ENCODE measurements at places on chromosomes 3 and 15. TPM values are rescaled to one million over a fixed set of nuclear protein-coding genes. Genes with fewer than 3 reads are reported as not detected.

DNA sequence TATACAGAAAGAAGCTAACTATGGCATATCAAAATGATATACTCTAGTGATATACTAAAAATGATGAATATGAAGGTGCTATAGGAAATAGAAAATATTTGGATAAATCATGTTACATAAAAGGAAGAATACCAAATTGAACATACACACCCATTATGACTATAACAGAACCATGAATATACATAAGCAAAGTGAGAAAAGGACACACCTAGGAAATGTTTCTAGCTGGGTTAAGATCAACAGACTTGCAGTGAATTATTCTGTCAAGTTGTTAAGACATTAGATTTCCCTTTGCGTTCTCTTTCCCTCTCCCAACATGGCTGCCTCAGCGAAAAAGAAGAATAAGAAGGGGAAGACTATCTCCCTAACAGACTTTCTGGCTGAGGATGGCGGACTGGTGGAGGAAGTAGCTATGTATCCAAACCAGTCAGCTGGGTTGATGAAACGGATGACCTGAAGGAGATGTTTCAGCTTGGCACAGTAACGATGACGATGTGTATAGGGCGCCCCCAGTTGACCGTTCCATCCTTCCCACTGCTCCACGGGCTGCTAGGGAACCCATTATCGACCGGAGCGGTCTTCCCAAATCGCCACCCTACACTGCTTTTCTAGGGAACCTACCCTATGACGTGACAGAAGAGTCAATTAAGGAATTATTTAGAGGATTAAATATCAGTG is 20.2 kb upstream of the PARP14 start:
- no peaks in the 10 kb centered on the region for H3K27me3 ChIP-seq
- H3K36me3 ChIP-seq: no peaks in the 10 kb centered on the region
- no peak overlapping the region for H3K27ac ChIP-seq

DNA sequence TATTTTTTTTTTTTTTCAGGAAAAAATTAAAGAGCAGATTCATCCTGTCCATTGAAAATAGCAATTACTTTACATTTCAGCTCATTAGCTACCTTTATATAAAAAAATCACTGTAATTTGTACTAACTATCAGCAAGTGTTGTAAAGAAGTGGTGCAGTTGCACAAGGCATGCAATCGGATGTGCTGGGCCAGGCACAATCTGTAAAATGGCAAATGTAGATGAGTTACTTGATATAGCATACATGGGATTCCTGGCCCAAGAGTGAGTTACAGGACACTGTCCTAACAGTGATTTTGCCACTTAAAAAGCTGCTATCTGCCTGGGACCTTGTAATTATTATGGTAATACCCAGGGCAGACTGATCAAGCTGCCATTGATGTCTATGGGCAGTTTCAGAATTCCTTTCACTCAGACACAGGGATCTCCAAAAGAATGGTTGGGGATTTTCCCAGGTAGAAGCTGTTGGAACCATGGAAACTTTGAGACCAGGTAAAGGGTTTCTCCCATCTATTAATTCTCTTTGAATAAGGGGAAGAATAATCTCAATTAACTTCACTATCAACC is 182.2 kb upstream of the ICE2 start:
- H3K4me1 ChIP-seq: no peaks in the 10 kb centered on the region
- H3K27me3 ChIP-seq: no peaks in the 10 kb centered on the region
- H3K4me3 ChIP-seq: no peak overlapping the region
- H3K27ac ChIP-seq: no peak overlapping the region
- H3K36me3 ChIP-seq: no peaks in the 10 kb centered on the region
- no peak for DNase-seq

GRCh38 chr15:92683511-92683834 is 27.9 kb upstream of the FAM174B start:
- no peaks in the 10 kb centered on the region for H3K36me3 ChIP-seq
- DNase-seq: peak; percentile 65
- no peaks in the 10 kb centered on the region for H3K27me3 ChIP-seq
- no peak overlapping the region for H3K4me3 ChIP-seq
- H3K27ac ChIP-seq: no peak overlapping the region

DNA sequence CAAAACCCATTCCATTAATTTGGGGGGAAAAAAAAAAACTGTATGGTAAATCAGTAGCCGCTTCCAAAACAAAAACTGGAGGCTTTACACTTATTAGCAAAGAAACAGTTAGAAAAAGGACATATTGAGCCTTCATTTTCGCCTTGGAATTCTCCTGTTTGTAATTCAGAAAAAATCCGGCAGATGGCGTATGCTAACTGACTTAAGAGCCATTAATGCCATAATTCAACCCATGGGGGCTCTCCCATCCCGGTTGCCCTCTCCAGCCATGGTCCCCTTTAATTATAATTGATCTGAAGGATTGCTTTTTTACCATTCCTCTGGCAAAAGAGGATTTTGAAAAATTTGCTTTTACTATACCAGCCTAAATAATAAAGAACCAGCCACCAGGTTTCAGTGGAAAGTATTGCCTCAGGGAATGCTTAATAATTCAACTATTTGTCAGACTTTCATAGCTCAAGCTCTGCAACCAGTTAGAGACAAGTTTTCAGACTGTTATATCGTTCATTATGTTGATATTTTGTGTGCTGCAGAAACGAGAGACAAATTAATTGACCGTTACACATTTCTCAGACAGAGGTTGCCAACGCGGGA is 9.4 kb upstream of the RPL24 start:
- H3K4me1 ChIP-seq: no peaks in the 10 kb centered on the region
- H3K27ac ChIP-seq: no peak overlapping the region
- no peaks in the 10 kb centered on the region for H3K36me3 ChIP-seq

ITPKA gene
- polyA plus RNA-seq: 0.57 TPM

DNA sequence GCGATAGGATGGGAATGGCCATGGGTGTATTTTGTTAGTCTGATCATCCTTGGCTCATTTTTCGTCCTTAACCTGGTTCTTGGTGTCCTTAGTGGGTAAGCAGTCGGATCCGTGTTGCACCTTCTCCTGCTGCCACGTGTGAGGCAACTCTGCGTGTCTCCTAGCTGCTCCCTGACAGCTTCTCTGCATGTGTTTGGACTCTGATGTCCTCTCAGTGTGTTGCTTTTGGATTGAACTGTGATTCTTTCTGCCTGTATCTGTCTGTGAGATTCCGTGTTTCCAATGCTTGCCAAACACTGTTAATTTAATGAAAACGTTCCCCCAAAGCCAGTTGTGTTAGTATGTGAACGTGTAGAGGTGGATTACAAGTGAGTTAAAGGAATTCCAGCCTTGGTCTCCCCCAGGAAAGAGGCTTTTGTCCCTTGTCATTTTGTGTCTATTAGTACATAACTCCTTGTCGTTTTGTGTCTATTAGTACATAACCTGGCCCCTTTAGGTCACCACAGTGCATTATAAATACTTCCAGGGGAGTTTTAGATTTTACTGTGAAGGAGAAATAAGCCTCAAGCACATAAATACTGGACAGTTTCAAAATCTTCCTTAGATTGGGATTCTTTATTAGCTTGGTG is 172.4 kb downstream of the CHDH start:
- peaks cover 19% of the 10 kb centered on the region for H3K36me3 ChIP-seq
- DNase-seq: peak; percentile 41

GRCh38 chr15:37900326-37901221 is 33.9 kb upstream of the TMCO5A start:
- no peak overlapping the region for H3K4me3 ChIP-seq
- H3K36me3 ChIP-seq: no peaks in the 10 kb centered on the region
- no peaks in the 10 kb centered on the region for H3K27me3 ChIP-seq
- no peak overlapping the region for H3K27ac ChIP-seq

GRCh38 chr3:120864541-120864940 is 43.5 kb upstream of the STXBP5L start:
- DNase-seq: peak; percentile 1
- H3K27me3 ChIP-seq: no peaks in the 10 kb centered on the region
- H3K4me3 ChIP-seq: no peak overlapping the region
- H3K27ac ChIP-seq: no peak overlapping the region

GRCh38 chr15:81069909-81070308 is 64.2 kb upstream of the CFAP161 start:
- no peak overlapping the region for H3K4me3 ChIP-seq
- DNase-seq: peak; percentile 15
- no peak overlapping the region for H3K27ac ChIP-seq
- H3K27me3 ChIP-seq: no peaks in the 10 kb centered on the region

HESX1 gene
- 2.9 TPM for polyA plus RNA-seq

DNA sequence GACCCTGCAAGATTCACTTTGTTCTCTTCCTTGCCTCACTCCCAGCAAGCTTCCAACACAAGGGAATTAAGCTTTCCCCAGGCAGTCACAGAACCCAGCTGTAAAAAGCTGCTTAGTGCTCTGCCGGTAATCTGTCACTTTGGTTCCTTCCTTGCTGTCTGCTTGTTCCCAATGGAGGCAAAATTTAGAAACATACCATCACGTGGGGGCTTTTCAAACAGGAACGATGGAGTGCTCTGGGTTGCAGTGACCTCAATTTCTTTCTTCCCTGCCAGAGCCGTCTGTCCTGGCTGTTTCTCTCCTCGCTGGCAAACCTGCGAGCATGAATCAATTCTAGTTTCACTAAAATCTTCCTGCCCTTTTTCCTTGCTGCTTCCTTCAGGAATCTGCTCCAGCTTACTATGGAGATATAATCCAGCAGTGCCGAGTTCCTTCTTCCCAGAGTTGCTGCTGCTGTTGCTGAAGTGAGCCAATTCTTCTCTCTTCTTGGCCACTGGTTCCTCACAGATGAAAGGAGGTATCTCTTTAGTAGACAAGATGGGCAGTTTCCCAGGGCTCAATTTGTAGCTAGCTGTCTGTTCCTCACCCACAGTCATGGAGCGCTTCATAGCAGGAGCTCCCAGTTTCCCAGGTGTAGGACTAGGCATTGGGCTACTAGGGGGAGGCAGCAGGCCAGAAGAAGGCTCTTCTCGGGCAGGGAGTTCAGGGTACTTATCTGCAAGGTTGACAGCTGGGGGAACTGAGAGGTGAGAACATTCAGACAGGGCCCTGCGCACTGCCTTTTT is 88.1 kb downstream of the DHX30 start:
- H3K36me3 ChIP-seq: no peaks in the 10 kb centered on the region
- no peak overlapping the region for H3K4me3 ChIP-seq
- DNase-seq: peak; percentile 35
- peak overlapping the region; percentile 42 for H3K27ac ChIP-seq
- H3K4me1 ChIP-seq: peaks cover 8% of the 10 kb centered on the region

DNA sequence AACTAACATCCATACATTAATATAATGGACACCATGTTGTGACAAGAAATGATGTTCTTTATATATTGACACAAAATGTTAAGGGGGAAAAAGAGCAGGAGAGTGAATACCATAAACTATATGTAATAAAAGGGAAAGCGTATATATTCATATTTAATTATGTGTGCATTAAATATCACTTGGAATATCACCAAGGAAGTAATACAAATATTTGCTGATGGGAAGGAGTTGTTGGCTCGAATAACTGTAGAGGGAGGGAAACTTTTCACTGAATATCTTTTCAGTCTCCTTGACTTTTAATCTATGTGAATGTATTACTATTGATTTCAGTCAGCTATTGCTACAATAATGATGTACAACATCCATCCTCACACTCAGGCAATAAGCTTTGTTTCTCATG is 167.0 kb upstream of the DPH6 start:
- H3K36me3 ChIP-seq: no peaks in the 10 kb centered on the region
- H3K27ac ChIP-seq: no peak overlapping the region
- H3K27me3 ChIP-seq: no peaks in the 10 kb centered on the region
- DNase-seq: peak; percentile 60
- no peaks in the 10 kb centered on the region for H3K4me1 ChIP-seq

DNA sequence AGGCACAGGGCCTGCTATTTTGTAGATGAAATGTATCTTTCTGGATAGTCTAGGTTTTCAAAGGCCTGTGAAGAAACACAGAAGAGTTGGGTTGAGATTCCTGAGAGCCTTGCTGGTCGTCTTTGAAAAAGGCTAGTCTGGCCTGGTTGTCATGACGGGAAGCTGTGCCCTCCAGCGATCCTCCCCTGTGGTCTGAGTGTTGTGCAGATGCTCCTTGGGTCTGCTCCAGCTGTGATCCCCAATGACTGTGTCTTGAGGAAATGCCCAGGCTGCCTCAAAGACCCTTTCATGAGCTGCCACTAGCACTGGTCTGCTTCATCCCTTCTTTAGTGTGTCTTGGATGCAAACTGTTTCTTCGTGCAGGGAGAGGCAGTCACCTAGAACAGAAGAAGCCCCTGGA is 111.0 kb upstream of the SYNPR start:
- H3K4me3 ChIP-seq: no peak overlapping the region
- DNase-seq: no peak
- no peaks in the 10 kb centered on the region for H3K27me3 ChIP-seq
- H3K27ac ChIP-seq: no peak overlapping the region

HHATL gene
- 0.39 TPM for polyA plus RNA-seq

GRCh38 chr3:73848173-73848906 is 223.6 kb upstream of the PDZRN3 start:
- DNase-seq: no peak
- no peak overlapping the region for H3K27ac ChIP-seq

GRCh38 chr15:90419206-90419605 is 31.2 kb downstream of the IQGAP1 start:
- no peaks in the 10 kb centered on the region for H3K27me3 ChIP-seq
- H3K4me3 ChIP-seq: no peak overlapping the region
- no peaks in the 10 kb centered on the region for H3K36me3 ChIP-seq

- no peak for DNase-seq
- H3K4me1 ChIP-seq: no peaks in the 10 kb centered on the region
- H3K27ac ChIP-seq: no peak overlapping the region
- no peaks in the 10 kb centered on the region for H3K36me3 ChIP-seq
- no peak overlapping the region for H3K4me3 ChIP-seq
Observed at GRCh38 chr15:87300146-87300545, 956.4 kb downstream of the NTRK3 start.

DNA sequence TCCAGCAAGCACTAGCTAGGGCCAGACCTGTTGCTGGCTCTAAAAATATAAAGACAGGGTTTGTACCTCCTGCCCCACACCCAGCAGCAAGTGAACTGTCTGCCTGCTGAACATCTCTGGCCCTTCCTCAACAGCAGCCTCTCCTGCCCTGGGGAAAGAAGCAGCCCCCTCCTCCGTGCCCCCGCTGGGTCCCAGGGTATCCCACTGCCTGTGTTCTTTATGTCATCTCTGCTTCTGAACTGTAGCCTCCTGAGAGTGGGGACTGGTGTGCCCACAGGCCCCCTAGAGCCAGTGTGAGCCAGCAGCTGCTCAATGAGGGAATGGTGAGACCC is 54.5 kb downstream of the ACAD9 start:
- DNase-seq: no peak
- no peak overlapping the region for H3K27ac ChIP-seq
- H3K4me3 ChIP-seq: no peak overlapping the region
- H3K36me3 ChIP-seq: no peaks in the 10 kb centered on the region
- no peaks in the 10 kb centered on the region for H3K4me1 ChIP-seq

PSTPIP1 gene
- 13.4 TPM for polyA plus RNA-seq

TATDN2 gene
- polyA plus RNA-seq: 21.1 TPM

- DNase-seq: no peak
- H3K4me1 ChIP-seq: no peaks in the 10 kb centered on the region
- no peaks in the 10 kb centered on the region for H3K27me3 ChIP-seq
Observed at GRCh38 chr3:18937574-18937973, 210.7 kb upstream of the KCNH8 start.

GOLGA8G gene
- not detected for polyA plus RNA-seq

DNA sequence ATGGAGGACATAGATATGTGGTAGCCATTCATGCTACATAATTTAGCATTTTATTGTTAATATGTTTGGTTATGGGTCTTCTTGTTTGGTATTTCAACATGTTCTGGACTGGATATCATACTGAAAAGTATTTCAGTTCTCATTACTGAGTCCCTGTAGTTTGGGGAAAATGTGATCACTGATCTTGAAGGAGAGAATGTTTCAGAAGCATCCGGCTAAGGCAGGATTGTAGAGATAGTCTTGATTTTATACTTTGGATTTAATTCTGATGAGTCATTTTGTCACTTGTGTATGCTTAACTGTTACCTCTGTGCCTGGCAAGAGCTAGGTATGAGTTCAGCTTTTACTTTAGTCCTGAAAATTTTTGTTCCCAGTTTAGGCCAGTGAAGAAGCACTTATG is 7.1 kb downstream of the CHD2 start:
- H3K36me3 ChIP-seq: peaks cover 4% of the 10 kb centered on the region
- H3K27ac ChIP-seq: no peak overlapping the region
- DNase-seq: no peak
- no peak overlapping the region for H3K4me3 ChIP-seq

Data from lung (tissue), 17 donors.